ENCODE measurements at places on chromosomes 6 and 20.

- DNase-seq: no peak
Observed at GRCh38 chr6:166194914-166195859, 27.5 kb upstream of the TBXT start.

DNA sequence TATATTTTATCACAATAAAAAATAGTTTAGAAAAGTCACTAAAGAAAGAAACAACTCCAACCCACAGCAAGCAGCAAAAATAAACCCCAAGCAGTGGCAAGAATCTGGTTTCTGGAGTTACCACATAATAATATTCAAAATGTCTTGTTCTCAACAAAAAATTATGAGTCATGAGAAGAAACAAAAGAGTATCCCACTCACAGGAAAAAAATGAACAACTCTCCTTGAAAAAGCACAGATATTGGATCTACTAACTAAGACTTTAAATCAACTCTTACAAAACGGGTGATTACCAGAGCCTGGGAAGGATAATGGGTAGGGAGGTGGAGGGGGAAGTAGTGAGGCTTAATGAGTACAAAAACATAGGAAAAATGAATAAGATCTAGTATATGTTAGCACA is 425.6 kb downstream of the PLCB1 start:
- no peak for DNase-seq

GRCh38 chr20:12199703-12200102 is 282.0 kb downstream of the BTBD3 start:
- DNase-seq: no peak

- no peak for DNase-seq
Observed at GRCh38 chr6:143613749-143614148, 64.0 kb upstream of the PHACTR2 start.

All from retina (tissue), 1 donor.